ENCODE measurements at places on chromosomes 3 and 15. TPM values are rescaled to one million over a fixed set of nuclear protein-coding genes. Genes with fewer than 3 reads are reported as not detected.

CPEB1 gene
- 0.21 TPM for total RNA-seq

CCDC14 gene
- 39.5 TPM for total RNA-seq

ADAMTS17 gene
- 0.99 TPM for total RNA-seq

CFAP100 gene
- not detected for total RNA-seq

RCCD1 gene
- 41.4 TPM for total RNA-seq

DNA sequence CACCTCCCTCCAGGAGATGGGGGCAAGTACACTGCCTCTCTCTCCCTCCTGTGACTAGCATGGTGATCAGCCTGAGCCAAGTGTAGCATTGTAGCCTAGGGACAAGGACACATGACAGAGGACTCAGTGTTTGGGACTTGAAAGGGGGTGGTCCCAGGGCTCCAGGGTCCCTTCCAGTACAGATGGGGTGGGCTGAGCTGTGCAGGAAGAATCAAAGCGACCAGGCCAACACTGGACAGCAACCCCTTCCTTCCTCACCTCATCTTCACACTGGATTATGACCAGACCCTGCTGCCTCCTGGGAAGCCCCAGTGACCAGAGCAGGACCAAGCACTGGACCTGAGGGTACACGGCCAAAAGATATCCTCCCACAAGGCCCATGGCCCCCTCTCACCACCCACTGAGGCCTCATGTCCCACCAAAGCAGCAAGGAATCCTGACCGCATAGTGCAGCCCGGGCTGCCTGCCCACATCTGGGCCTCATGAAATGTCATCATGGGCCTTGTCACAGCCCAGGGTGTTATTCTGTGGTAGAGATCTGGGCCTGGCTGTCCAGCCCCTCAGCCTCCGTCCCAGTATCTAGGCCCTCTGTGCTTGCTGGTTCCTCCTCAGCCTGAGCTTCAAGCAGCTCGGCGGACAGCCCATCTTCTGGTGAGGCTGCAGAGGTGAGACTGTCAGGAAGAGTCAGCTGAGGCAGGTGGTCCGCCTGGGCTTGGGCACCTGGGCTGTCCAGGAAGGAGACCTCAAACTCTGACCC lies 9.5 kb downstream of the GORASP1 start:
- peaks cover 2% of the 10 kb centered on the region for H3K4me1 ChIP-seq
- H3K4me3 ChIP-seq, result no peak overlapping the region
- H3K36me3 ChIP-seq, result peaks cover 16% of the 10 kb centered on the region
- no peaks in the 10 kb centered on the region for H3K27me3 ChIP-seq
- H3K27ac ChIP-seq, result peak overlapping the region; percentile 30

- no peaks in the 10 kb centered on the region for H3K4me1 ChIP-seq
- H3K27ac ChIP-seq, result no peak overlapping the region
- DNase-seq, result peak; percentile 11
- H3K36me3 ChIP-seq, result no peaks in the 10 kb centered on the region
- H3K27me3 ChIP-seq, result no peaks in the 10 kb centered on the region
- no peak overlapping the region for H3K4me3 ChIP-seq
Measured at GRCh38 chr3:135513106-135514059, 452.1 kb upstream of the PPP2R3A start.

DNA sequence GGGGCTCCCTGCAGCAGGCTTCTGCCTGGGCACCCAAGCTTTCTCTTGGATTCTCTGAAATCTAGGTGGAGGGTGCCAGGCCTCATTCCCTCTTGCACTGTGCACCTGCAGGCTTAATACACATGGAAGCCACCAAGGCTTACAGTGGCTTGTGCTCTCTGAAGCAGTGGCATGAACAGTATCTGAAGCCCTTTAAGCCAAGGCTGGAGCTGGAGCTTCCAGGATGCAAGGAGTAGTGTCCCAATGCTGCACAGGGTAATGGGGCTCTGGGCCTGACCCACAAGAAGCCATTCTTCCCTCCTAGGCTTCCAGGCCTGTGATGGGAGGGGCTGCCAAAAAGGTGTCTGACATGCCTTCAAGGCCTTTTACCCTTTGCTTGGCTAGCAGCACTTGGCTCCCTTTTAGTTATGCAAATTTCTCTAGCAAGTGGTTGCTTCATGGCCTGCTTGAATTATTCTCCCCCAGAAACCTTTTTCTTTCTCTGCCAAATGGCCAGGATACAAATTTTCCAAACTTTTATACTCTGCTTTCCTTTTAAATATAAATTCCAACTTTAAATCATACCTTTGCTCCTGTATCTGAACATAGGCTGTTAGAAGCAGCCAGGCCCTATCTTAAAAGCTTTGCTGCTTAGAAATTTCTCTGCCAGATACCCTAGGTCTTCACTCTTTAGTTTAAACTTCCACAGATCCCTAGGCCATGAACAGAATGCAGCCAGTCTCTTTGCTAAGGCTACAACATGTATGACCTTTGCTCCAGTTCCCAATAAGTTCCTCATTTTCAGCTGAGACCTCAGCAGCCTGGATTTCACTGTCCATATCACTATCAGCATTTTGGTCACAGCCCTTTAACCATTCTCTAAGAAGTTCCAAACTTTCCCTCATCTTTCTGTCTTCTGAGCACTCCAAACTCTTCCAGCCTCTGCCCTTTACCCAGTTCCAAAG lies 201.1 kb upstream of the LRRFIP2 start:
- no peak for DNase-seq
- peaks cover 54% of the 10 kb centered on the region for H3K36me3 ChIP-seq
- no peaks in the 10 kb centered on the region for H3K4me1 ChIP-seq
- H3K4me3 ChIP-seq, result no peak overlapping the region
- no peak overlapping the region for H3K27ac ChIP-seq

DNA sequence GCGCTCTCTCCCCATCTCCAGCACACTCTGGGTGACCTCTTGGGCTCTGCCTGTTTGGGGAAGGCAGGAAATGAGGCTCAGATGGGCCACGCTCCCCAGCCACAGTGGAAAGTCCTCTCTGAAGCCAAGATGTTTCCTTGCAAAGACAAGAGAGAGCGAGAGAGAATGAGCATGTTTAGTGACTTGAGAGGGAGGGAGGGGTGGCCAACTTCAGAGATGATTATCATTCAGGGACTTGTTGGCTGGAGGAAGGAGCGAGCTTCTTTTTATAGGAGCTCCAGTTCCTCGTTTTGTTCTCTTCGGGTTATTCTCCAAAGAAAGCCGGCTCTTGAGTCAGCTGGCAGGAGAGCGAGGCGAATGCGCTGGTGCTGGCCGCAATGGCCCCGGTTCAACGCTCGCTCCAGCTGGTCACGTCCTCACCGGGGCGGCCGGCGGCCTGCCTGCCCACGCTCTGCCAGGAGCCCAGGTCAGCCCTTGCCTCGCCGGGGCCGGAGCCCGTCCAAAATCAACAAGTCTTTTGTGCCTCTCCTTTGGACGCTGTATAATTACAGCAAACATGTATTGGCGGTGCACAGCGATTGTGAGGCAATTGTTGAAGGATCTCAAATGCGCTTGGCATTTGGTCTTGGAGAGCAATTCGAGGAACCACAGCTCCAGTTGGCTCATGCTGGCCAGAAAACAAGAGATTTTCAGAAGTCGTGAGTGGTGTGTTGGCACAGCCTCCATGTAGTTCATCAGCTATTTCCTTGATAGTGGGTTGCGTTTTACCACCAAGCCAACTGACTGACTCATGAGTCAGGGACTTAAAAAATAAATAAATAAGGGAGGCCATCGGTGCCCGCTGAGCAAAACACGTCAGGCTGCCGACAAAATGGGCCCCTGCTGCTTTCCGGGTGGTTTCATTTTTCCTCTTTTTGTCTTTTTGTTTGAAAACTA lies 288.6 kb downstream of the UACA start:
- H3K36me3 ChIP-seq, result no peaks in the 10 kb centered on the region
- no peak overlapping the region for H3K27ac ChIP-seq
- peaks cover 33% of the 10 kb centered on the region for H3K4me1 ChIP-seq
- peak; percentile 51 for DNase-seq
- H3K27me3 ChIP-seq, result peaks cover 41% of the 10 kb centered on the region

DNA sequence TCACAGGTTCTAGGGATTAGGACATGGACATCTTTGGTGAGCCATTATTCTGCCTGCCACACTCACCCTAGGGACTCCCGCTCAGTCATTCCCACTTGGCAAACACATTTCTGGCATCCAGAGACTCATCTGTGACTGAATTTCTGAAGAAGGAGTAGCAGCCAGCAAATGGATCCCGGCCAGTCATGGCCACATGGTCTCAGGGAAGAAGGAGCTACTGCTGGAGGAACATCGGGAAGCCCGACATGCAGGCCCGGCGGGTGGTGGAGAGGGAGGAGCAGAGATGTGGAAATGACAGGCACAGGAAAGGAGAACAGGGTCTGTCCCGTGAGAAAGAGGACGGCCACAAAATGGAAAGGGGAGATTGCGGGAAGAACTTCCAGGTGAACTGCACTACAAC lies 65.4 kb downstream of the SEMA5B start:
- H3K27ac ChIP-seq, result no peak overlapping the region
- no peak overlapping the region for H3K4me3 ChIP-seq
- no peaks in the 10 kb centered on the region for H3K4me1 ChIP-seq
- no peak for DNase-seq

DNA sequence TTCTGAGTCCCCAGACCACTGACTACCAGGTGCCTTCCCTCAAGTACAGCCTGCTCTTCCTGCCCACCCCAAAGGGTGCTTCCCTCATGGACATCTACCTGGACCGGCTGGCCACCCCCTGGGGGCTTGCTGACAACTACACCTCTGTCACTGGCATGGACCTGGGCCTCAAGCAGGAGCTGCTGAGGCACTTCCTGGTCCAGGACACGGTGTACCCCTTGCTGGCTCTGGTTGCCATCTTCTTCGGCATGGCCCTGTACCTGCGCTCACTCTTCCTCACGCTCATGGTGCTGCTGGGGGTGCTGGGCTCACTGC lies 9.3 kb downstream of the DISP2 start:
- peak overlapping the region; percentile 71 for H3K4me3 ChIP-seq
- H3K27ac ChIP-seq, result peak overlapping the region; percentile 2
- no peaks in the 10 kb centered on the region for H3K36me3 ChIP-seq
- peaks cover 16% of the 10 kb centered on the region for H3K4me1 ChIP-seq
- DNase-seq, result no peak

DNA sequence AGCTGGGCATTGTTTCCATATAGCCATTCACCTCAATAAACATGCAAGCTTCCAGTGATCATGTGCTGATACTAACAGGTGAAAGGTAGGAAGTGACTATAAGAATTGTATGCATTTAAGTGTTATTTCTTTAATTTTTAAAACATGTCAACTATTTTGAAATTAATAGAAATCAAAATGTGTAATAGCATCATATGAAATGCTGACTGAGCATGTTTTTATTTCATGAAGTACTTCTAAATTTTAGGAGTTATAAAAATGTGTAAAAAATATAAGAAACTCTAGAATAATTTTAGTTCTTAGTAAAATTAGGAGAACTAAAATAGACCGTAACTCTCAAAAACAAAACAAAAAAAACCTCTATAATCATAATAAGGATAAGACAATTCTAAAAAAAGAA lies 229.3 kb upstream of the ARPP21 start:
- H3K4me1 ChIP-seq, result no peaks in the 10 kb centered on the region
- no peaks in the 10 kb centered on the region for H3K36me3 ChIP-seq
- no peak overlapping the region for H3K4me3 ChIP-seq
- no peak for DNase-seq
- H3K27me3 ChIP-seq, result no peaks in the 10 kb centered on the region

- H3K36me3 ChIP-seq, result no peaks in the 10 kb centered on the region
- H3K4me1 ChIP-seq, result no peaks in the 10 kb centered on the region
- peaks cover 8% of the 10 kb centered on the region for H3K27me3 ChIP-seq
- H3K4me3 ChIP-seq, result no peak overlapping the region
Measured at GRCh38 chr15:44102675-44103254, 92.3 kb downstream of the FRMD5 start.

- H3K27ac ChIP-seq, result no peak overlapping the region
- no peaks in the 10 kb centered on the region for H3K27me3 ChIP-seq
- peaks cover 15% of the 10 kb centered on the region for H3K36me3 ChIP-seq
- peaks cover 20% of the 10 kb centered on the region for H3K4me1 ChIP-seq
- H3K4me3 ChIP-seq, result no peak overlapping the region
Measured at GRCh38 chr3:11386465-11387113, 114.4 kb downstream of the ATG7 start.

DNA sequence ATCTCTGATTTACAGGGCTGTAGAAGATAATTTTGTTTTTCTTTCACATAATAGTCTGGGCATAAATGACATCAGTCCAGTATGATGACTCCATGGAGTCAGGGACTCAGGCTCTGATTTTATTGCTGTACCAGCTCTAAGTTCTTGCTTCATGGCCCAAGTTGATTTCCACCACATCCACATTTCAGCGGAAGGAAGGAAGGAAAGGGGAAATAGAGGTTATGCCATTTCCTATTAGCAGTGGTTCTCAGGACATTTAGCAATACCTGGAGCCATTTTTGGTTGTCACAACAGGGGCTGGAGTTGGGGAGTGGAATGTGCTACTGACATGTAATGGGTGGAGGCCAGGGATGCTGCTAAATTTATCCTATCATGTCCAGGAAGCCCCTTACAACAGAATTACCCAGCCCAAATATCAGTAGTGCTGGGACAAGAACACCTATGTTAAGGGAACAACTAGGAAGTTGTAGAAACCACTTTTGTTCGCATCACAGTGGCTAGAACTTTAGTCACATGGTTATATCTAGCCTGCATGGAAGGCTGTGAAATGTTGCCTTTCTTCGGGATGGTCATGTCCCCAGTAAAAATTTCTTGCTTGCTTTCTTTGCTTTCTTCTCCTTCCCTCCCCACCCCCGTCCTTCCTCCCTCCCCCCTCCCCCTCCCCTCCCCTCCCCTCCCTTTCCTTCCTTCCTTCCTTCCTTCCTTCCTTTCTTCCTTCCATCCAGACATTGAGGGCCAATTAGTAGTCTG lies 42.1 kb downstream of the OXSR1 start:
- H3K4me1 ChIP-seq, result peaks cover 67% of the 10 kb centered on the region
- peaks cover 14% of the 10 kb centered on the region for H3K36me3 ChIP-seq
- H3K27me3 ChIP-seq, result no peaks in the 10 kb centered on the region
- no peak for DNase-seq
- no peak overlapping the region for H3K4me3 ChIP-seq
- H3K27ac ChIP-seq, result no peak overlapping the region

GRCh38 chr3:40576396-40576795 lies 51.6 kb downstream of the ZNF621 start:
- no peak for DNase-seq
- H3K27me3 ChIP-seq, result peaks cover 11% of the 10 kb centered on the region
- no peaks in the 10 kb centered on the region for H3K4me1 ChIP-seq
- no peak overlapping the region for H3K27ac ChIP-seq

GRCh38 chr15:90705212-90705611 lies 11.9 kb upstream of the BLM start:
- no peaks in the 10 kb centered on the region for H3K4me1 ChIP-seq
- no peak overlapping the region for H3K4me3 ChIP-seq
- H3K27ac ChIP-seq, result no peak overlapping the region
- H3K27me3 ChIP-seq, result no peaks in the 10 kb centered on the region
- no peak for DNase-seq

GRCh38 chr15:98903377-98904018 lies 104.1 kb downstream of the PGPEP1L start:
- H3K27me3 ChIP-seq, result no peaks in the 10 kb centered on the region
- peak; percentile 34 for DNase-seq
- no peak overlapping the region for H3K4me3 ChIP-seq
- H3K4me1 ChIP-seq, result peaks cover 15% of the 10 kb centered on the region
- H3K27ac ChIP-seq, result no peak overlapping the region

DNA sequence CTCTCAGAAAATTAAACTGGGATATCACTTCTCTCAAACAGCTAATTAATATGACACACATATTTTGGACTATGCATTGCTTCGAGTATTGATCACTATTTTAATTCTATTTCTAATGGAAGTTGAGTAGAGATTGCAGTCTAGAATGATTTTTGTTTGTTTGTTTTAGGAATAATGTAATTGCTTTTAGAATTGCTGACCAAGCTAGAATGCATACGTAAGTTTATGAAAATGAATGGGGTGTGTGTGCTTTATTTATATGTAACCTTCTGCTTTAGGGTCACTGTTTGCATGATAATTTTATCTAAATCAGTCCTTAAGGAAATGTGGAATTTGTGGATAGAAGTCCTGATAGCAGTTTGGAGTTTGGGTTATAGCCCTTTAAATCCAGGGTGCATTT lies 371.4 kb downstream of the NR2F2 start:
- H3K4me1 ChIP-seq, result no peaks in the 10 kb centered on the region
- DNase-seq, result no peak
- no peak overlapping the region for H3K4me3 ChIP-seq

Measured in activated CD4-positive, alpha-beta memory T cell treated with anti-CD3 and anti-CD28 coated beads for 36 hours (primary cell).